Renal cortex interstitium (tissue), 15 donors: ENCODE measurements at places on chromosomes 13 and 19. TPM values are rescaled to one million over a fixed set of nuclear protein-coding genes. Genes with fewer than 3 reads are reported as not detected.

The TMEM205 gene
- 128 TPM for polyA plus RNA-seq

The CCDC122 gene
- polyA plus RNA-seq, result 10.5 TPM

The METTL21C gene
- polyA plus RNA-seq, result 0.22 TPM

The ZNF599 gene
- 13.1 TPM for polyA plus RNA-seq

The CAPN12 gene
- 7.8 TPM for polyA plus RNA-seq

The PSG6 gene
- polyA plus RNA-seq, result not detected

The ZNF177 gene
- polyA plus RNA-seq, result 14.0 TPM

The COG6 gene
- polyA plus RNA-seq, result 36.8 TPM

The HRC gene
- 38.1 TPM for polyA plus RNA-seq
